ENCODE measurements at places on chromosomes 3 and 15.

DNA sequence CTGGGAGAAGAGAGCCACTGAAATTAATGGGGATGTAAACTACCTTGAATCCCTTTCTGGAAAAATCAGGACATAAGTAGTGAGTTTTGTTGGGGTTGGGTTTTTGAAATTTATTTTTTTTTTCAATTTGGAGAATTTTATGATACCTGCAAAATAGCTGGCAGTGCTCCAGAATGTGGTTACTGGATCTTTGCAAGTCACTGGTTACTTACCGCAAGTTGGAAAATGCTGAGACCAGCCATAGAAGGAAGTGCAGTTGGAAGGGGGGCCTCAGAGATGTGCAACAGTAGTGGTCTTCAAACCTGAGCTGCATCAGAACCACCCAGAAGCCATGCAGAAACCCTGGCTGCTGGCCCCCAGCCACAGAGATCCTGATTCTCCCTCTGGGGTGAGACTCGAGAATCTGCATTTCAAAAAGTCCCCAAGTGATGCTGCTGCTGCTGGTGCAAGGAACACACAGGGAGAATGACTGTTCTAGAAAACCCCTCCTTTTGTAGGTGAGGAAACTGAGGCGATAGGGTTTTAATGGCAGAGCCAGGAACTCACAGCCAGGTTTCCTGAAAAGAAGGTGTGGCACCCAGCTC is 39.7 kb downstream of the SEMA5B start:
- no peak for DNase-seq

DNA sequence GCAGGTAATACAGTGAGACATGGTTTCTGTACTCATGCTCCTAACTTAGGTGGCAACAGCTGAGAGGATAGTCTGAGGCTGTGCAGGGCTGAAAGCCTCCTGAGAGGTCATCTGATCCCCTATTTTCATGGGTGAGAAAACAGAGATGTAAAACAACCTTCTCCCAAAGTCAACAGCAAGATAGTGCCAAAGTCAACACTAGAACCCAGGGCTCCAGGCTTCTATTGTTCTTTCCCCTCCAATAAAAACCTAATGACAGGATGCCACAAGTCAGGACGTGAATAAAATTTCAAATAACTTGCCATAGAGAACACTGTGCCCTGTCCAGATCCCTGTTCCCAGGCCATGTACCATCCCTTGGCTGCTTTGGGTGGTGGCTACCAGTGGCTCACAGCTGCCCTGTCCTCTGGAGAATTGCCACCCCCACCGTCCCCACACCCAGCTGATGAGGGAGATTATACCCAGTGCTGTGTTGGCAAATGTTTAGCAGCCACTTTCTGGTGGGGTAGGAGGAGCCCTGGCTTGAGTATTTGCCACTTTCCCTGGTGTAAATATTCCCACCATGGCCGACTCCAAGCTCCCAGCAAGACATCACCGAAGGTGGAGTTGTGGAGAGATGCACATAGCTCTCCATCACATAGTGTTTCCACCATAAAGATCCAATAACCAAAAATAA is 54.8 kb downstream of the SRGAP3 start:
- no peak for DNase-seq

GRCh38 chr3:169945313-169945712 is 21.3 kb upstream of the SEC62 start:
- DNase-seq = no peak

DNA sequence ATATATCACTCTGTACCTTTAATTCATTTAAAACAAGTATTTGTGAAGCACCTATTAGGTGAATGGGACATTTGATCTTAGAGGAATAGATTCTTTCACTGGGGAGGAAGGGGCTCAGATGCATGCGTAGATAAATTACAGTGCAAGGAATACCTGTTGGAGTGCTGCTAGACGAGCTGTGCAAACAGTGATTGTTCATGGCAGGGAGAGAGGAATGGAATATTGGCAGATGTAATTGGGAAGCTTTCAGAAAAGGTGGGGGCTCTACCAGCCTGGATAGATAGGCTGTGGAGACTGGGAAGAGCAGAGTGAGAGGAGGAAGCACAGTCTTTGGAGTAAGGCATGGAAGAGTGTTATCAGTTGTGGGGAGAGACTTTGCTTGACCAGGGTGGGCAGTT is 116.8 kb downstream of the AKAP13 start:
- no peak for DNase-seq
